NB4 (cell line): ENCODE measurements at places on chromosomes 5 and 9.

DNA sequence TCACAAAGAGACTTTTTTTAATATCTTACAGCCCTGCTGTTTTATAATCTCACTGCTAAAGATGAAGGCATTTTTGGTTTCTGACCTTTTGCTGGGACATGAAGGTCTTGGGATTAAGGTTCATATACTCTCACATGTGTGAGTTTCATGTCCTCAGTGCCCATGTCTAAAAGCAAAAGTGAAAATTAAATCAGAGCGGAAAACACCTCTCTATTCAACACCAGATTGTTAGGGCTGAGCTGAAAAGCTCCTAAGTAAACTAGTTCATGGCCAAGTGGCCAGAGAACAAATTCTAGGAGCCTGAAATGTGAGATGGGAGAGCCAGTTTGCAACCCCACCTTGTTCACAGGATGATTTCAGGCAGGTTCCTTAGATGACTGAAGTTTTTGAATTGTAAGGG, 110.9 kb downstream of the GRIA1 start:
- DNase-seq, result no peak

DNA sequence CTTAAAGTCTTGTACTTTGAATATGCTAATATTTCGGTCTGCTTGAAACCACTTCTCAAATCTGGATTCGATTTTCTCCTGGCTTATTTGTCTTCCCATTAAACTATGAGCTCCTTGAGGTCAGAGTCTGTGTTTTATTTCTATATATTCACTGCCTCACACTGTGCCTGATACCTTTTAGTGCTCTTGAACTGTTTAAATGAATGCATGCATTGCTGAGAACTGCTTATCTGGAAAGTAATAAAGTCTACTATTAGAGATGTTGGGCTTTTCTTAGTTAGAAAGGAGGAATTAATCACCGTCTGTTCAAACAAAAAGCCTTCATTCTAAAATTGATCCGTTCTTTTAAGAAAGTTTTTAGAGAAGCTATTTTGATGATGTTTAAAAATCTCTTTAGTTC, 6.0 kb downstream of the CREBRF start:
- DNase-seq, result no peak

- DNase-seq, result no peak
These were observed 36.0 kb downstream of the CAMK2A start for GRCh38 chr5:150253416-150254208.

DNA sequence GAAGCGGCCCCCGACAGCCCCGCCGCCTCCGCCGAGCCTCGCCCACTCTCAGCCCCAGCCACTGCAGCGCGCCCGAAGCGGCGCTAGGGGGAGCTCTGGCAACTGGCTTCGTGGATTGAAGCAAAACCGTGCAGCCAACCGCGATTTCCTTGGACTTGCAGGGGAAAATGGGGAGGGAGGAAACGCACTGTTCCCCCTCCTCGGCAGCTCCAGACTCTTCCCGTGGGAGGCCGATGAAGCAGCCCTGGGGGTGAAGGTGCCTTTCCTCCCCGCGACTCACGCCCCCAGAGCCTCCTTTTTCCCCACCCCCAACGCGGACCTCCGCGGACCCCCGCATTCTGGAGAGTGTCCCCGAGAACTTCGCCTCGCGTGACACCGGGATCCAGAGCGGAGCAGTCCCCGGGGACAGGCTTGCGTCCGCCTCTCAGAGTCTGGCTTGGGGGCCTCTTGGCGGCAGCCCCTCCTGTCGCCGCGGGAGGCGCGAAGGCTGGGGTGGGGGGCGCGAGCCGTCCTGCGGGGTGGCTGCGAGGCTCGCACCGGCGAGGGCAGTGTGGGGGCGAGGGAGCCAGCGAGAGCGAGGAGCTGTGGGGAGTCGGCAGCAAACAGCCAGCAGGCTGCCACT, 3.8 kb downstream of the IER5L start:
- peak; percentile 84 for DNase-seq

DNA sequence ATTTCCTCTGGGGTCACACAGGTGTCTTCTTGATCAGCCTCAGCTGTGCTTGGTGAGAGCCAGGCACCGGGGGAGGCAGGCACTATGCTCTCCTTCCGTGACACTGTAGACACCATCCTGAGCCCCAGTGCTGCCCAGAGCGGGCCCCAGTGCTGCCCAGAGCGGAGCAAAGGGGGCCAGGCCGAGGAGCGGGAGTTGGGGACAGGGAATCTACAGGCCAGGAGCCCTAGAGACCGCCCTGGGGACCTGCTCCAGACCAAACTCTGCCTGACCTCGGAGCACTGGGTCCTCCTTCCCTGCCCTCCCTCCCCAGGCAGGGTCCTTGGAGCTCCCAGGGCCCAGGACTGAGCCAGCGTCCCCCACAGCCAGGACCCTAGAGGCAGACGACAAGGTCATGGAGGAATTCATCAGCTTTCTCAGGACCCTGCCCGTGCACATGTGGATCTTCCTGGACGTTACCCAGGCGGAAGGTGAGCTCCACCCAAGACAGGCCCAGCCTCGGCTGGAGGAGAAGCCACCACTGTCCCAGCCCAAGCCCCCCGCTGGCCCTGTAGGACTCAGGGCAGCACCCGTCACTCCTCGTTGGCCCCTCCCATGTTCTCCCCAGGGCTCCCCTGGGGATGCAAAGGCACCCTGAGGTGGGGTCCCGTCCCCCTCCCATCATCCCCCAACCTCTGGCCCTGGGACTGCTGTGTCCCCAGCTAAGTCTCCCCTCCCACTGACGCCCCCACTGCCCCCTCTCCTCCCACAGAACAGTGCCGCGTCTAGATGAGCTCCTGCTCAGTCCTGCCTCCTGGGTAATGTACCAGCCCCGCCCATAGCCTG, 30.2 kb downstream of the PAEP start:
- DNase-seq, result no peak

DNA sequence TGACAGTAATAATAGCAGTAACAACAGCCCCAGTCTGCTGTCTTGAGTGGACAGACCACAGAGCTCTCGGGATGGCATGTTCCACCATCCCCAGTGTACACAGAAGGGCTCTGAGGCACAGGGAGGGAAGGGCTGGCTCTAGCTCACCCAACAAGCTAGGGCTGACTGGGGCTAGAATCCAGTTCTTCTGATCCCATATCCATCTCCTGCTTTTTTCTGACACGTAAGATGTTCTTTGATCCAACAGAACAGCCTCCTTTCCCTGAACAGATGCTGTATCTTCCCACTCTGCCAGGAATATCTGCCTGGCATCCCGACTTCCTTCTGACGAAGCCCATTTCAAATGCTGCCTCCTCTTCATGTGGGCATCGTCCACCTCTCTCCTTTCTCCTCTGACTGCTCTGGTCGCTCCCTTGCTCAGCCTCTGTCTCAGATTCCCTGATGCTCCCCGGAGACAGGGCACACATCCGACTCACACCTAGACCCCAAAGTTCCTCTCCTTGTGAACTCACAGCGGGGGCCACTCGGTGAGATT, 43.6 kb upstream of the CLK4 start:
- no peak for DNase-seq

DNA sequence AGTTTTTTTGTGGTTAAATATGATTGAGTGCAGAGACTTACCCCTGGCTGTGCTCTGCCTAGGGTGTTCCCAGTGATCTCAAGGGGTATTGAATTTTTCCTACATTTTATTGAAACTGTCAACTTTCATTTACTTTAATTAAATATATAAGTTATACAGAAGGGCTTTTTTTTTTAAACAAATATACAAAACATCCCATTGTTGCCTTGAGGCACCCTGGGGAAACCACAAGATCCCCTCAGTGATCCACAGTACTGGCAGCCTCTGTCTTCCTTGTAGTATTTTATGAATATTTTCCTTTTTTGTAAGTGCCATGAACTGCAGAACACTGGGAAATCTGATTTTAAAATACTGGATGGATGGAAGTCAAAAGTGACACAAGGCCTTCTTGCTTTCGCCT, 123.7 kb downstream of the TLE1 start:
- DNase-seq, result no peak

GRCh38 chr9:129774791-129775447, 22.1 kb upstream of the PTGES start:
- no peak for DNase-seq

DNA sequence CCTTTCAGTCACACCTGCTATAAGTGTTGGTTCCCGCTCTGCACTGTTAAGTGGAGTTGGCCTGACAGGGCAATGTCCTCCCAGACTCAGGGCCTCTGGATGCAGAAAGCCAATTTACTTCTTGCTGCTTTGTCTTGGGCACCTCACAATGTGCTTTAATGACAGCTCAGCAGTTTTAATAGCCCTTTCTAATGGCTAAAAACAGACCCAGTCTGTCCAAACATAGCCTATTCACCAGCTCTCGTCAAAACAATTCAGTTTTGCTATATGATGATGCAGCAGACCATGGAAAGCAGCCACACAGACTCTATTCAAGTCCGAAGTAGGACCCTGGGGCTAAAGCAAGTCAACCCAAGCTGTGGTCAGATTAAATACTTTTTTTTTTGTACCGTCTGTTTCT, 529.1 kb upstream of the SEMA6A start:
- no peak for DNase-seq

DNA sequence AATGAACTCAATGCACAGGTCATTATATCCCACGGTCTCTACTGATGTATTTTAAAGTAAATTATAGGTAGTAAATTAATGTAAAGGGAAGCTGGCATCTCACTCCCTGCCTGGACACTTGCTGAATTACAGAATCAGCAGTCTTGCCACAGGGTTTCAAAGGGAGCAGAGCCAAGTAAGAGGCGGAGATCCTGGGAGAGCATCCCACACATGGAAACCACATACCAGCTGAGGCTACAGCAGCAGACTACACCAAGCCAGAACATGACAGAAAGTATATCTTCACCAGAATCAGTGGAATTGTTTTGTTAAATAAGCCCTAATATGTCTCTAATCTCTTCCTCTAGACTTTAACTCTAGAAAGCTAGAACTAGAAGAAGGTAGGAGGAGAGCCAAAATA, 1689.2 kb upstream of the WWC1 start:
- no peak for DNase-seq

- no peak for DNase-seq
These were observed 87.3 kb upstream of the PPP1R2B start for GRCh38 chr5:156762771-156763170.

DNA sequence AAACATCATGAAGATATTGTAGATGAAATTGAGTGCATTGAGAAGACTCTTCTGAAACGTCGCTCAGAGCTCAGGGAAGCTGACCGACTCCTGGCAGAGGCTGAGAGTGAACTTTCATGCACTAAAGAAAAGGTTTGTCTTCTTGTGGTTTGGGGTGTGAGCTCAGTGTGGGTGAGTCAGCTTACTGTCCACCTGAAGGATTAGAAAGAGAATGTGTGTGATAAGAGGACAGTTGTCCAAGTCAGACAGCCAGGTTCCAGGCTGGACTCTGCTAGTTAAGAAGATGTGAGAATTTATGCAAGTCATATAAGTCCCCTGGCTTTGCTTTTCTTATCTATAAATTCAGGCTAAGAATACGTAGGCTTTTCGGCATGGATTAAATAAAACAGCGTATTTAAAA, 46.9 kb downstream of the RAB14 start:
- DNase-seq, result no peak

- DNase-seq, result no peak
These were observed 177.5 kb upstream of the NREP start for GRCh38 chr5:111934511-111934910.

GRCh38 chr9:97531888-97532376, 30.5 kb downstream of the TMOD1 start:
- no peak for DNase-seq

DNA sequence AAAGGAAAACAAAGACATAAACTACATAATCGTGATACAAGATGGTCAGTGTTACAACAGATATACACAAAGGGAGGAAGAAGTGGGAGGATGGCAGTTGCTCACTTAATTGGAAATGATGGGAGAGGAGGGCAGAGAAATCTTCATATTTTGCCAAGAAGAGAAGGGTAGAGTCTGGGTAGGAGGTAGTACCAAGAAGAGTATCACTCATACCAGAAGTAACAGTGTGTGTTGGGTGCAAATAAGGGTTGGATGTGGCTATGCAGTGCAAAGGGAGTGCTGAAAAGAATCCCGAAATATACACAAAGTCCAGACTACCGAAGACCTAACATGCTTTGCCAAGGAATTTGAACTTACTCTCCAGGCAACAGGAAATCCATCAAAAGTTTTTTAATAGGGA, 41.0 kb downstream of the ERMP1 start:
- no peak for DNase-seq

DNA sequence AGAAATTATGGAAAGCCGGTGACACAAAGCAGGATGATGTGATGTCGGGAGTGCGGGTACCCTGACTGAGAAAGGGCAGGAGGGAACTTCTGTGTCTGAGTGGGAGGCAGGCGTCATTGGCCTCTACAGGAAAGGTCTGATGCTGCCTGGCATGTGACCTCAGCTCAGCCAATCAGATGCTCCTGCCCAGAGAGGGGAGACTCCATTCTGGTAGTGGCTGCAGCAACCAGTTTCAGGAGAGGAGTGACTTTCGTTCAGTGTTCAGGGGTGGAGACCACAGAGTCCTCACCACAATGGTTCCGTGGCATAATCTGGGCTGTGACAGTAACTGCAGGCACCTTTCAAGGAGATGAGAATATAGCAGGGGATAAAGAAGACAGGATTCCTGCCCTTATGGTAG, 6.7 kb upstream of the SFXN1 start:
- DNase-seq, result peak; percentile 3

- DNase-seq, result no peak
These were observed 29.7 kb upstream of the NRG2 start for GRCh38 chr5:140072812-140073211.

DNA sequence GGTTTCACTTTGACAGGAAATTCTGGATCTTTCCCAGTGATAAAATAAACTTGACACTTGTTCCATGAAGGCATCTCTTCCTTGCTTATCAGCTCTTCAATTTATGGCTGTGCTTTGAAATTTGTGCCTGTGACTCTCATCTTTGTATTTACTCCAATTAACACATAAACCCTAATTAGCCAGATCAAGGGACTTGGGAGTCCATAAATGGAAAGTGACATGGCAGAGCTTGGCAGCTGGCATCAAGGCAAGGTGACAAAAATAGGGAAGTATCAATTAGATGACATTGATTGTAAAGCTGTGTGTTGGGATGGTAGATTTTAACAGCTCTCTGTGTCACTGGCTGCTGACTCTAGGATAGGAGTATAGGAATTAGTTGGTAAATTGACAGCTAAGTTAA, 133.9 kb downstream of the PBX3 start:
- DNase-seq, result no peak

- peak; percentile 88 for DNase-seq
These were observed 92.8 kb downstream of the SNX18 start for GRCh38 chr5:54610197-54610944.

DNA sequence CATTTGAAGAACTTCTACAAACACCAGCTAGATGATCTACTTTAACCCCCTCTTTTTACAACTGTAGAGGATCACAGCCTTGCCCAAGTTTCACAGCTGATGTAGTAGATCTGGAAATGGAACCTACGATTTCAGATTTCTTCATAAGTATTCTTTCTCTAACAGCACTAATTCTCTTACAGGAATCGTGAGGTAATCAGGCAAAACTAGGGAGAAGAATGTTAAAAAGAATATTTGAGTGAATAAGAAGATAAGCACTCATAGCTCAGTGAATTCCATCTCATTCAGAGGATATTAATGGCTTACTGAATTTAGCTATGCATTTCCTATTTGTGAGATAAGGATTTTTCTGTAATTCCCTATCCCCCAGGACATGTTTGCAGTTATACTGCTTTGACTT, 42.1 kb downstream of the NADK2 start:
- no peak for DNase-seq

- DNase-seq, result no peak
These were observed 6.0 kb downstream of the C9orf40 start for GRCh38 chr9:74946686-74947085.
